ENCODE measurements at places on chromosomes 3 and 15.
A peak's percentile ranks its signal among the peaks of the same experiment; 100 is the strongest.

DNA sequence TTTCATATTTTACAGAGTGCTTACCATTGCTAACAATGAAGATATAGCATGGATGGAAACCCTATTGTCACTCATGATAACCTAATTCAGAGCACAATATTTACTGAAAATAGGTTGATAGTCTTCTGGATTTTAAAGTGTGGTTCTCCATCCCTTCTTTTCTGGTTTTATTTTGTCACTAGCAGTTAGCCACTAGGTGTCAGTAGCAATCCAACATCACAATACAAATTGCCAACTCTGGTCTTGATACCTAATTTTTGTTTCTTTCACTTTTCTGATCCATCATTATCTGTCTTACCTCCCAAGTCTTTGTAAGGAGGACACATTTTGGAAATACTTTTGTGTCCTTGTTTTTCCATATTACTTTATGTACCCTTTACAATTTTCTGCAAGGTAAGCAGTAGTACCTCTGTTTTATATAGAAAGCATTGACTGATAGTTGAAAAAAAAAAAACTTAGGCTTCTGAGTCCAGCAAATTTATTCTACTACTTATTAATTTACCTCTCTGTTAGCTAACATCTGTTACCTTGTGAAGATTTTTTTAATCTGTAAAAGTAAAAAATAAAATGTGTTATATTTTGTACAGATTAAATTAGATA lies 28.3 kb upstream of the CRYBG3 start:
- DNase-seq: peak; percentile 9

DNA sequence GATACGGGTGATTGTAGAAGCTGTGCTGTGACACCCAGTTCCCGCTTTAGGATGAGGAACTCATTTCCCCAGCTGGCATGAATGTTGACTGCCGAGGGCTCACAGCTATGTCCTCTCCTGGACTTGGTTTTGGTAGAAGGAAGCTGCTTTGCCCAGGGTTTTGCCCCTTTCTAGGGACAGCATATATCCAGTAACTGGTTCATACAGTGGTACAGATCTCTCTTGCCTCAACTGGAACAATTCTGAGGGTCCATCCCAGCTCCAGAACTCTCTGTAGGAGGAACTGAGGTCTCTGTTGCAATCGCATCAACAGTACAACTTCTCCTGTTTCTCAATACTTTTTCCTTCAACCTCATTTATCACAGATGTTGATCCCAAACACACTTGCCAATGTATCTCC lies 54.5 kb upstream of the FNDC3B start:
- no peak for DNase-seq

- no peak for DNase-seq
Measured at GRCh38 chr3:82587174-82587573, 825.7 kb upstream of the GBE1 start.

- no peak for DNase-seq
Measured at GRCh38 chr3:51904034-51904823, 1.1 kb upstream of the IQCF1 start.

- DNase-seq: no peak
Measured at GRCh38 chr3:48475188-48475587, 28.7 kb downstream of the ATRIP start.

GRCh38 chr3:74267588-74268184 lies 346.8 kb downstream of the CNTN3 start:
- DNase-seq: no peak

DNA sequence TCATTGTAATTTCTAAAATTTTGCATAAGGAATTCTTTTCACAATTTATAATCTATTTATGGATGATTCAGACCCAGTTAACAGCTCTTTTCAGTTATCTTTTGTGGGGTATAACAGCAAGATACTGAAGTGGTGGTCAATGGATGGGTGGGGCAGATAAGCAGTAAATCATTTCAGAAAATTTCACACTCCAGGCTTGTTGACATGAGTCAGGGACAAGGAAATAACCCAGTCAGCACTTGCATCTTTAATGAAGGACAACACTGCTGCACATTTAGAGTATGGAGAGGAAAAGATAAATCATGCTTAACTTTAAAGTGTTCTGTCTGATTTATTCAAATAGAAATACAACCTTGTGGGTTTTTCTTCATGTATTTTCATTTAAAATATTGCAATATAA lies 181.6 kb downstream of the ROBO1 start:
- DNase-seq: no peak

- no peak for DNase-seq
Measured at GRCh38 chr3:71442652-71443042, 140.9 kb downstream of the FOXP1 start.

- DNase-seq: no peak
Measured at GRCh38 chr3:133842158-133842557, 36.5 kb downstream of the SRPRB start.

- DNase-seq: peak; percentile 69
Measured at GRCh38 chr15:48177766-48178647, at the start of gene MYEF2. TSS of gene MYEF2 (minus strand) at chr15:48178295. CDS start at chr15:48178237, 58 bp downstream.

GRCh38 chr3:25171118-25171807 lies 256.8 kb upstream of the RARB start:
- DNase-seq: no peak

DNA sequence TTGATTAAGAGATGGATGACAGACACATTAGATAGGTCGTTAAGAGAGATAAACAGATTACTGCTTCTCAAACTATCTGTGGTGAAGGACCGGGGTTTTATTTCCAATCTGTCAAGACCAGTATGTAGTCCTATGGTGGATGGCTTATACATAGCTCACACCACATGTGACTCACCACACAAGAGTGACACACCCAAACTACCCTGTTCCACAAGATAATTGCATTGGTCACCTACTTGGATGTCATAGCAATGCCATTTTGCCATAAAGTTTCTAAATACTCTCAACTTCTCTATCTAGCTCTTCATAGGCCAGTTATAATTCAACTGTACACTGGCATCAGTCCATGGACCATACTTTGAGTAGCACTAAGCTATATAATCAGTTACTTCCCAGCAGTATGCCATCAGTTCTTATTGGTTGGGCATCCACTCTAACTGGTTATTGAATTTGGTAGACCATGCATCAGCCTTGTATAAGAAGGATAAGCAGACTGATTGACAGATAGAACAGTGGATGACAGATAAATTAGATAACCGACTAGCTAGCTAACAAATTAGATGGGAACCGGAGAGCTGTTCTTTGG lies 11.6 kb downstream of the WWTR1 start:
- DNase-seq: no peak

- DNase-seq: no peak
Measured at GRCh38 chr15:78841376-78841706, 30.1 kb upstream of the ADAMTS7 start.

- no peak for DNase-seq
Measured at GRCh38 chr3:37696661-37697060, 165.0 kb upstream of the CTDSPL start.

DNA sequence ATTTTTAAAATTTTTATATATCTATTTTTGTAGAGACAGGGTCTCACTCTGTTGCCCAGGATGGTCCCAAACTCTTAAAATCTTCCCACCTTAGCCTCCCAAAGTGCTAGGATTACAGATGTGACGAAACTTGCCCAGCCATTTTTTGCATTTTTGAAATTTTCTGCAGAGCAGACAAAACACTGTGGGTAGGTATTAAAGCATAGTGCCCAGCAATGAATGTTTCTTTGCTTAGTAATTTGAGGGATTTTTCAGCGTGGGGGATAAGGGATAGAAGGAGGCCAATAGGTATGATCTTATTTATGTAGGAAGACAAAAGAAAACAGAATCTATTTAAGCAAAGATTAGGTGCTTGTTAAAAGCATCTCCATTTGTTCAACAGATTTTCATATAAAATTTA lies 446.8 kb upstream of the DPH6 start:
- no peak for DNase-seq

- DNase-seq: no peak
Measured at GRCh38 chr15:68000754-68001153, 53.4 kb upstream of the PIAS1 start.

DNA sequence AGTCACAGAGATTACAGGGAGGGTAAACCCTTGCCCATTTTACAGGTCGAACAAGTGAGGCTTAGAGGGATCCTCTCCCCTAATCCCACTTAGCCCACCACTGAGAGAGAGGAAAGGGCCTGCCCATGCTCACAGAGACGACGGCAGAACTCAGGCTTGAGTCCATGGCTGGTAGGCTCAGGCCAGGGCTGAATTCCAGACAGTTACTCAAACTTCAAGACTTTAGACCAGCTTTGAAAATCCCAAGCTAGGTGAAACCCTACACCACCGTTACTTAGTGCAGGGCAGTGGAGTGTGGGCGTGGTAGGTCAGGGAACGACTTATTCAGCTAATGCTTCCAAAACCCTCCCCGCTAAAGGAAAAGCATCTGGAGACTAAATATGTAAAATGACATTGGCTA lies 16.4 kb downstream of the GRIP2 start:
- no peak for DNase-seq

- no peak for DNase-seq
Measured at GRCh38 chr15:45734260-45734711, 99.5 kb downstream of the SQOR start.

- DNase-seq: no peak
Measured at GRCh38 chr3:46091046-46091445, 63.8 kb upstream of the XCR1 start.

DNA sequence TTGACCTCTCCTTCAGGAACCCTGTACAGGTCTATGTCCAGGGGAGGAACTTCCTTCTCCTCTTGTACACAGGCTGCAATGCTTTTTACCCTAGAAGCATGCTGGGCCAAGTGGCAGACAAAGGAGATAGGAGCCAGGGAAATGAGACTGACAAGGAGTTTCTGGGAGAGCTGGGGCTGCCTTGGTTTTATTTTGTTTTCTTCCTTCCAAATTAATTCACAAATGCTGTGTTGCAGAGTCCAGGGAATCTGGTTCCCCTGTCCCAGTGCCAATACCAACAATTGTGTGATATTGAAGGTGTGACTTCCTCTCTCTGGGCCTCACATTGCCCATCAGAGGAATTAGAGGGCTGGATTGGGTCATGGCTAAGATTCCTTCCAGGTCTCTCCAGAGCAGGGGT lies 224.8 kb upstream of the PPP2R3A start:
- DNase-seq: no peak

- DNase-seq: peak; percentile 89
Measured at GRCh38 chr3:5011555-5012256, 32.5 kb downstream of the BHLHE40 start.

- DNase-seq: no peak
Measured at GRCh38 chr3:149654188-149654601, 3.6 kb downstream of the WWTR1 start.

- no peak for DNase-seq
Measured at GRCh38 chr3:72301779-72302178, 516.8 kb upstream of the PROK2 start.

DNA sequence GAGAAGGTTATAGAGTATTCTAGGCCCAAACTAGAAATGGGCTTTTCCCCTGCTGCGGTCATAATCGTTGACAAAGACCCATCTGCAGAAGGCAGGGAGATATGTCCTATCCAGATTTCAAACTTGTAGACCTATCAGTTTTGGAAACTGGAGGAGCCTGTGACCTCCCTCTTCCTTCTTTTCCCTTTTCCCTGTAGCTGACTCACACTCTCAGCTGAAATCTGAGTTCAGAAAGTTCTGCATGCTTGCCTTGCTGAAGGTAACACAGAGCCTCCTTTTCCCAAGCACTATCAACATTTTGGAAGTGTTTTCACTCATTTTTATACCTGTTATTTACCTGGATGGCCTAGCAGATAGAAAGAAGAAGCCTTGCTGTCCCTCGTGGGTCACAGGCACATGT lies 59.1 kb upstream of the PSMD6 start:
- DNase-seq: no peak

DNA sequence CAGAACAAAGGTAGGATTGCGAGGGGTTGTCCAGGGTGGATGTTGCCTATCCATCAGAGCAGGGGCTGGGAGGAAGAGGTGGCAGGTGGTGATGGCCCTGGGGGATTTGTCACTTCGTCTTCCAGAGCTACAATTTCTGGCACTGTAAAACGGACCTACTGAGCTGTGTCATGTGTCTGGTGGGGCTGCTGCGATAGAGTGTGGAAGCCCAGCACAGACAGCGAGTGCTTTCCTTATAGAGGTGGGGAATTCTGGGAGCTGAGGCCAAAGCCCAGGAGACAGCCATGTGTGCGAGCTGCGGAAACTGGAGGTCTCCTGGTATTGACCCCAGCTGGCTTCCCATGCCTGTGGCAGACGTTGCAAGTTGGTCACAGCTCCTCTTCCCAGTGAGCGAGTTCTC lies 61.2 kb upstream of the SEC22A start:
- DNase-seq: no peak

- no peak for DNase-seq
Measured at GRCh38 chr15:99478977-99479376, 86.8 kb upstream of the MEF2A start.

DNA sequence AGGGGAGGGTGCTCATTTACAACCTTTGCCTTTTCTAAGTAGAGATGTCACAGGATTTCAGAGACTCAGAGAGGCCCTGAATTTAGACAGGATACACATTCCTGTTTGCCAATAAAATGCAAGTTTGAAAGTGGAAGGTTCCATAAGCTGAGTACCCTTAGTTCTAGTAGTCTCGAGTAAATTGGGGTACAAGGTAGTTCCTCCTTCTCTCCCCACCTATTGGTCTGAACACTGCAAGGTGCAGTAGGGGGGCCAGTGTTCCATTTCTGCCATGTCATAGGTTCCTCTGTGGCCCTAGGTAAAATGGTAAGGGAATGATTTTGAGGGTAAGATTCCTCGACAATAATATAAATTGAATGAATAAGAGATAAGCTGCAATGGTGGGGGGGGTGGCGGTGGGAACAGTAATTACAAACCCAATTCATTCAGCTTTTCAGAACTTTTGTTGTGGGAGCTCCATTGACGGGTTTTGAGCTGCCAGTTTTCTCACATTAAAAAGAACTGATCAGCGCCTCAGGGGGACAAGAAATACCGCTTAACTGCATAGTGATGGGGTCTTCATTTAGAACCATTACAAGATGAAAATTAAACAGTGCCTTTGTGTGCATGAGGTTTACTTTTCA lies 5.9 kb downstream of the SOX2 start:
- DNase-seq: no peak

DNA sequence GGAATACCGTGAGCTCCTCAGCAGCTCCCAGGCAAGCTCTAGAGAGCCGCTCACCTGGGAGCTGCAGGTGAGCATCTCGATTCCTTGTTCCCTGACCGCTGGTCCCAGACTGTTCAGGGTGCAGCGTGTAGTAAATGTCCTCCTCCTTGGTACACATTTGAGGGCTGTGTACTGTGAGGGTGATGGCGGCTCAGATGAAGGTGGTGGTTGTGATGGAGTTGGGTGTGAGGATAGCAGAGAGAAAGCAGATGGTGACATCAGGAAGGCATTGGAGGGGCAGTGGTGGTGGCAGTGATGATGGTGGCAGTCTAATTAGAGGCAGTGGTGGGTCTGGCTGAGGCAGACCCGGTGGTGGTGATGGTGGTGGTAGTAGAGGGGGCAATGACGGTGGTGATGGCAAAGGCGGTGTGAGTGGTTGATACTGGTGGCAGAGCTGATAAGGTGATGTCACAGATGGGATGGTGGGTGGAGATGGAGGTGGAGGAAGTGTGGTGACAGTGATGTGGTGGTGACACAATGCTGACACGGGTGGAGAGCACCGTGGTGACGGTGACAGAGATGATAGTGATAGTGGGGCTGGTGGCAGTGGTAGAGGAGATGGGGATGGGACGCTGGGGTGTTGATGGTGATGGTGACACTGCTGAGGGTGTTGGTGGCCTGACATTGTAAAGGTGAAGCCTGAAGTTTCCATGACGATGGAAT lies at the start of gene DNAJB8:
Gene DNAJB8 (minus strand): TSS at position 51 of the 702 bp plus-strand sequence. CDS start 3,645 bp downstream, outside the sequence.
- no peak for DNase-seq
